Activated CD4-positive, alpha-beta T cell treated with anti-CD3 and anti-CD28 coated beads, Interleukin-2, amount 50 U/mL, for 24 hours (primary cell): ENCODE measurements at places on chromosomes 7 and 10.
A peak's percentile ranks its signal among the peaks of the same experiment; 100 is the strongest.

GRCh38 chr7:90660819-90661218 lies 64.7 kb downstream of the CDK14 start:
- no peak for DNase-seq

DNA sequence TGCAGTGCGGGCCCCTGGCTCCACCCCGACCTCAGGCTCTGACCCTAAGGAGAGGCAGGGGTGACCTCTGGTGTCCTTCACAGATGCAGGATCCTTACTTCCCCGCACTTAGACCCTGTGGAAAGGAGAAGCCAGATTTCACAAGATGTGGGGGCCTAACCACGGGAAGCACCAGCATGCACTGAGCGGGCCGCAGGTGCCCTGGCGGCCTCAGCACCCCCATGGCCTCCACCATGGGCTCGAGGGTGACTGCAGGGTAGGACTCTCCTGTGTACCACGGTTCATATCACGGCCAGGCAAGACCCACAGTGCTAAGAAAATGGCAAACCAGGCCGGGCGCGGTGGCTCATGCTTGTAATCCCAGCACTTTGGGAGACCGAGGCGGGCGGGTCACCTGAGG lies 410.0 kb upstream of the FOXK1 start:
- DNase-seq, result no peak

GRCh38 chr10:95987685-95988426 lies 55.5 kb upstream of the CCNJ start:
- no peak for DNase-seq

DNA sequence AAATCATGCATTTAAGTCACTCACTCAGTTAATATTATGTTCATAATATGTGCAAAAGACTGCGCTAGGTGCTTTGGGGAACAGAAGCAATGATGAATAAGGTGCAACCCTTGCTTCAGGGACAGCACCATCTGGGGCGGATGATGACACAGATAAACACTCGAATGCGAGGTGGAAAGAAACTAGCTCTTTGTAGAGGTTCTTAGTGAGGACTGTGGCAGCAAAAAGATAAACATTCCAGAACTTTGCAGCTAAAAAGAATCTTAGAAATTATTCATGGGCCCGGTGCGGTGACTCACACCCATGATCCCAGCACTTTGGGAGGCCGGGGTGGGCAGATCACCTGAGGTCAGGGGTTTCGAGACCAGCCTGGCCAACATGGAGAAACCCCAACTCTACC lies 29.8 kb upstream of the CHST15 start:
- DNase-seq, result no peak

- no peak for DNase-seq
Observed at GRCh38 chr10:127997271-127997670, 90.4 kb downstream of the PTPRE start.

GRCh38 chr7:101453617-101454016 lies 90.9 kb downstream of the COL26A1 start:
- no peak for DNase-seq

DNA sequence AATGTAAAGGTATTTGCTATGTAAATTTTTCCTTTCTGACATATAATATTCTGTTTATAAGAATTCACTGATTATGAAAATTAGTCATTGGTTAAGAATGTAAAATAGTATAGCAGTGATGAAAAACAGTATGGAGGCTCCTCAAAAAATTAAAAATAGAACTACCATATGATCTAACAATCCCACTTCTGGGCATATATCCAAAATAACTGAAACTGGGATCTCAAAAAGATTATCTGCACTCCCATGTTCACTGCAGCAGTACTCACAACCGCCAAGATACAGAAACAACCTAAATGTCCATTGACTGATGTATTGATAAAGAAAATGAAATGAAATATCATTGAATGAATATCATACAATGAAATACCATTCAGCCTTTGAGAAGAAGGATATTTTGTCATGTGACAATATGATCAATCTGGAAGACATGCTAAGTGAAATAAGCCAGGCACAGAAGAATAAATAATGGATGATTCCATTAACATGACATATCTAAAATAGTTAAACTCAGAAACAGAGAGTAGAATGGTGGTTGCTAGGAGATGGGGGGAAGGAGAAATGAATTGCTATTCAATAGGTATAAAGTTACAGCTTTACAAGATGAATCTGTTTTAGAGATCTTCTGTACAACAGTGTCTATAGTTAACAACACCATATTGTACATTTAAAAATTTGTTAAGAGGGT lies 14.0 kb downstream of the C10orf88 start:
- DNase-seq, result no peak

- no peak for DNase-seq
Observed at GRCh38 chr7:1402110-1402790, 57.0 kb downstream of the MICALL2 start.

DNA sequence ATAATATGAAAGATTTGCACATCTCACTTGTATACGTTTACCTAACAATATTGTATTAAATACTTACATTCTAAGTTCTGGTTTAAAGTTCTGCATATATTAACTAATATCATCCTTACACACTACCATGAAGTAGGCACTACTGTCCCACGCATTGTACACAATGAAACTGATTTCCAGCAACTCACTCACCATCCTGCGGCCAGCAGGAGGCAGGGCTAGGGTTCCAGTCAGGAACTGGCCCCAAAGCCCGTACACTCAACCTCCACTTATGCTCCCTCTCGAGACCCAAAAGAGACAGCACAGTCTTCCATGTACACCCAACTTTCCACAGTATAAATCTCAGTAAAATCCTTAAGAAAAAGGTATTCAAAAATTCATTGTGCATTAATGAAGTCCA lies 41.4 kb downstream of the GRID1 start:
- no peak for DNase-seq

- peak; percentile 6 for DNase-seq
Observed at GRCh38 chr7:127107601-127108007, 145.1 kb downstream of the GRM8 start.

- no peak for DNase-seq
Observed at GRCh38 chr7:122383934-122384333, 79.4 kb upstream of the FEZF1 start.

DNA sequence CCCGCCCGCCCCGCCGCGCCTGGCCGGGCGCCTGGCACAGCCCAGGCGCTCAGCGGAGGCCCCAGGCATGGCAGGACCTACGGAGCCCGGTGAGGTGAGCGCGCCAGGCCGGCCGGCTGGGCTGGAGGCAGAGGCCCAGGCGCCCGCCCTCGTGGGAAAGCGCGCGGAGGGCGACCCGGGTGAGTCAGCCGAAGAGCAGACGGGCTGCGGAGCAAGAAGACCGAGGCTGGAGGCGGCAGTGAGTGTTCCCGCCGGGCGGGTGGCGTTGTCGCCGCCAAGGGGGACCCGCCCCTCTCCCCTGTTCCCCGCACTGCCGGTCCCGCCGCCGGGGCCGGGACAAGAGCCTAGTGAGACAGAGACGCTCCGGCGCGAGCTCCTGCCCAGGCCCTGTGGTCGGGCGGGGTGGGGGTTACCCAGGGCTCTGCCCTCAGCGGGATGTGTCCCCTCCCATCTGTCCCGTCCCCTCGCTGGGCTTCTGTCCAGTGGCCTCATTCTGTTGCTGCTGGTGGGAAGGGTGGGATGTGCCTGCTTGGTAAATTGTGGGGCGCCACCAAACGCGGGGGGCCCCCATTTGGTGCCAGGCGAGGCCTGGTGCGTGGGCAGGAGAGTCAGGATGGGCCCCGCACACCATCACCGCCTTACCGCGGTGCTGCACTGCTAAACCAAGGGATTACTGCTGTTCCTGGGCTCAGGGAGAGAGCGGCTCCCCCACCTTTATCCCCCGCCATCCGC lies 17.0 kb upstream of the NODAL start:
- peak; percentile 21 for DNase-seq

GRCh38 chr7:143244321-143244720 lies 18.9 kb upstream of the GSTK1 start:
- DNase-seq, result no peak

GRCh38 chr10:30999070-30999712 lies 32.5 kb downstream of the ZNF438 start:
- DNase-seq, result no peak

GRCh38 chr10:95248989-95249388 lies 41.8 kb downstream of the PDLIM1 start:
- no peak for DNase-seq

DNA sequence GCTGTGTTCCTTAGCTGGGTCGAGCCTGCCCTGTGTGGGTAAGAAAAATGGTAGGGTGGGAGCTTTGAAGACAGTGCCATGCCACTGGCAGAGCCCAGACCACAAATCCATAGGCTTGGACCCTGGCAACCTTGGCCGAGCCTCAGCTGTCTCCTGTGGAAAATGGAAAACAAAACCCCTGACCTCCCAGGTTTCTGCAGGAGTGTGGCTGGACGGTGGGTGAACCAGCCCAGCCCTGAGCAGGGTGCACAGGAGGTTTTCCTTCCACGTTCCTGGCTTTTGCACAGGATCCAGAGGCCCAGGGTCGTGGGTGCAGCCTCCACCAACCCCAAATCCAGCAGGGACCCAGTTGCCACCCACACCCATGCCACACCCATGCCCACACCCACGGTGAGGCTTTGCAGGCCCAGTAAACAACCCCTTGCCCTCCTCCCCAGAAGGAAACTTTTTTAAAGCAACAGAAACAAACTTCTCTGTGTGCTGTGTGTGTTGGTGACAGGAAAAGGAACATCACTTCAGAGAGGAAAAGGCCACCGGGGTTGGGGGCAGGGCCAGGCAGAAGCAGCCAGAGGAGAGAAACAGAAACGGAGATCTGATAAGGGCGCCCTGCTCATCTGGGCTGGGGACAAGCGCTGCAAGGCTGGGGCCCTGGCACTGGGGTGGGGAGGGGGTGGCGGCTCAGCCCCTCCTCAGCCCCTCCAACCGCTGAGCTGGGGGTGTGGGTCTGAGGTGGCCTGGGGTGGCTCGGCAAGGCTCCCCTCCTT lies 20.7 kb upstream of the ZMIZ1 start:
- no peak for DNase-seq

- DNase-seq, result no peak
Observed at GRCh38 chr7:93375603-93376002, 143.4 kb downstream of the VPS50 start.

- no peak for DNase-seq
Observed at GRCh38 chr7:96016056-96016586, 243.8 kb downstream of the DYNC1I1 start.

- DNase-seq, result no peak
Observed at GRCh38 chr10:44316187-44316921, 68.5 kb downstream of the CXCL12 start.

- peak; percentile 13 for DNase-seq
Observed at GRCh38 chr10:88385601-88386203, 197.4 kb downstream of the RNLS start.
